ENCODE measurements at places on chromosomes 16 and 17. TPM values are rescaled to one million over a fixed set of nuclear protein-coding genes. Genes with fewer than 3 reads are reported as not detected.

Gene CENPX
- total RNA-seq, result 69.9 TPM

Gene CLEC18B
- 0.90 TPM for total RNA-seq

Gene ALOX15B
- 0.36 TPM for total RNA-seq

Gene PNMT
- 0.65 TPM for total RNA-seq

Gene LGALS9
- under 0.01 TPM for total RNA-seq

Gene DPEP3
- total RNA-seq, result not detected

Gene PPP1R1B
- total RNA-seq, result 3.4 TPM

Gene PRSS21
- total RNA-seq, result not detected

Gene ACE
- total RNA-seq, result 16.0 TPM

Gene KIF2B
- not detected for total RNA-seq

Gene HBA1
- not detected for total RNA-seq

Gene MAF
- total RNA-seq, result 0.72 TPM

Gene ADAP2
- total RNA-seq, result 0.54 TPM

Gene QPRT
- 1.3 TPM for total RNA-seq

Gene METTL2A
- total RNA-seq, result 11.3 TPM

Gene CFAP119
- total RNA-seq, result not detected

Gene CDIP1
- 23.8 TPM for total RNA-seq

Gene CSH2
- not detected for total RNA-seq

Gene RNF157
- 0.16 TPM for total RNA-seq

Measured in cardiac atrium fibroblast (primary cell).